NCI-H1436 (cell line): ENCODE measurements at places on chromosomes 5 and 9.

DNA sequence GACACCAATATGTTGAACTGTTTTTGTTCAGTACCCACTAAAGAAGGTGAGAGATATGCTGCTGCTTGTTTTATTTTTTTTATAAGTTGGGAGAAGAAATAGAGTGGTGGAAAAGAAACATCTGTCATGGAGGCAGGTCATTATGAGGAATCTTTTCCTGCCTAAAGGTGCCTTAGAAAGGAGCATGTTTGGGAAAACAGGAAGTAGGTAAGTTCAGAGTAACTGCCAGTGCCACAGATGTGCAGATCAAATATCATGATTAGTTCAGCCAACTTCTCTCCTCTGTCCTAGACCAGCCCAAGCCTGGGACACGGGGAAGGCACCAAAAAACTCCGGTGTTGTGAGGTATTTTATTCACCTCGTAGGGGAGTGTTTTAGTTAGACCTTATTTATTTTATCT is 144.2 kb downstream of the MAN2A1 start:
- no peak for DNase-seq

DNA sequence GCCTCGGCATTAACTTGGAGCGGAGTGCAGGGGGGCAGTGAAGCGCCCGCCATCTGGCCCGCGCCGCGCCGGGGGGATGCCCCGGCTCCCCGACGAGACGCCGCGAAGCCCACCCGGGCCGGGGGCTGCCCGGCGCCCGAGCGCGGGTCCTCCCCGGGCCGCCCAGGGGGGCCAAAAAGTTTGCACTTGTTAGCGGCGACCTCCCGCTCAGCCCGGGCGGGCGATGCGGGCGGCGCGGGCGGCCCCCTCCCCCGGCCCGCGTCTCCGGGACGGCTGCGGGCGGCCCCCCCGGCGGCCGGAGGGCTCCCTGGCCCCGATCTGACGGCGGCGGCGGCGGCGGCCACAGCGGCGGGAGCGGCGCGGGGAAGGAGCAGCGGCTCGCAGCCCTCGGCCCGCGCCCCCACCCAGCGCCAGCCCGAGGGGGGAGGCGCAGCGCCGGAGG is at the start of gene NTNG2:
NTNG2 (plus strand) TSS at position 316 of the 442 bp plus-strand sequence. CDS start 4,774 bp downstream, outside the sequence.
- DNase-seq, result no peak

GRCh38 chr5:74372502-74373064 is 267.9 kb downstream of the ENC1 start:
- no peak for DNase-seq

DNA sequence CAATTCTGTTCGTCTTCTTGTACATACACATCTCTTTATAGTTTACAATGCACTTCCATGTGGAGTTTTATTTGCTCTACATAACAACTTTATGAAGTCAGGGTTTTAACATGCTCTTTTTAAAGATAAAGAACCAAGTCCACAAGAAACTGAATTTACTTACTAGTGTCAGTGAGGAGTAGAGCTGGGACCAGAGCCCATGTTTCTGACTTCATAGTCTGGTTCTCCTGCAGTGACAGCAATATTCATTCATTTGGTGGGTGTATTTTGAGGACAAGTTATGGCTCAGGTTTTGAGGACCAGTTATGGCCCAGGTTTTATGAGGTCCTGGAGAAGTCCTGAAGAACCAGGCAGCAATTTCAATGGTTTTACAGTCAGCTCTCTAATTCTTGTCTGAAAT is 481.9 kb upstream of the TNC start:
- DNase-seq, result no peak

GRCh38 chr9:91659529-91660495 is 236.2 kb upstream of the NFIL3 start:
- DNase-seq, result no peak

- DNase-seq, result no peak
Measured at GRCh38 chr5:11854936-11855335, 49.3 kb downstream of the CTNND2 start.

DNA sequence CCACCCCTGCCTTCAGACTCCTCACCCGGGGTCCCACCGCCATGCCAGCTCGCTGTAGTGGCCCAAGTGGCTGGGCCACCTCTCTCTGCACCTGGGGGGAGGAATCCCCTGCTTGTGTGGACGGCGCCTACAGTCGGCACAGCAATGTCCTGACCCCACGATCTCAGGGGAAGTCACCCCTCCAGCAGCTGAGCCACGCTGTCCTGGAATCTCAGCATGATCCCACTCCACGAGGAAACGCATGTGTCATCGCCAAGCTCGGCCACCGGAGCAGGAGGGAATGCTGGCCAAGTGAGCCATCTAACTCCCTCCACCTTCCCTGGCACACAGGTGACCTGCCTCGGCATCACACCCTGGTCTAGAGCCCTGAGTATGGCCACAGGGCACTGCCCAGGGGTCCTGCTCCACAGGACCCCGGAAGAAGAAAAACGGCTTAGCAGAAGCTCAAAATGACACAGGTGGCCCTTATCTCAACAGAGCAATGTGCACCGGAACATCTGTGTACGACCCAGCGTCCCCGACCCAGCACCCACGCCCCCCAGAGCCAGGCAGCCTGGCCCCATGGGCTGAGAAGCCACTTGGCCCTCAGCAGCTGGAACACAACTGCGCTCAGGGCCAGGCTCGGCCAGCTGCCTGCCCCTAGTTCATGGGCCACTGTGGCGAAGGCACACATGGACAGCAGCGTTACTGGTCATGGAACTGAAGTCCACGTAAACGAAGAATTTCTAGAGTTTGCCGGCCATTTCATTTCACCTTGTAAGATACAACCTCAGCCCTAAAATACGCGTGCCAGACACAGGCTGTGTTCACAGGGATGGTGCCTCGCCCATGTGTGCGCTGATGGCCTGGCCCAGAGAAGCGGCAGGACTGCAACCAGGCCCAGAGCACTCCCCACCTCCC is 23.4 kb upstream of the CAMSAP1 start:
- DNase-seq, result no peak
